Thoracic aorta (tissue), 2 donors: ENCODE measurements at places on chromosomes 1 and 21. TPM values are rescaled to one million over a fixed set of nuclear protein-coding genes. Genes with fewer than 3 reads are reported as not detected.

DNA sequence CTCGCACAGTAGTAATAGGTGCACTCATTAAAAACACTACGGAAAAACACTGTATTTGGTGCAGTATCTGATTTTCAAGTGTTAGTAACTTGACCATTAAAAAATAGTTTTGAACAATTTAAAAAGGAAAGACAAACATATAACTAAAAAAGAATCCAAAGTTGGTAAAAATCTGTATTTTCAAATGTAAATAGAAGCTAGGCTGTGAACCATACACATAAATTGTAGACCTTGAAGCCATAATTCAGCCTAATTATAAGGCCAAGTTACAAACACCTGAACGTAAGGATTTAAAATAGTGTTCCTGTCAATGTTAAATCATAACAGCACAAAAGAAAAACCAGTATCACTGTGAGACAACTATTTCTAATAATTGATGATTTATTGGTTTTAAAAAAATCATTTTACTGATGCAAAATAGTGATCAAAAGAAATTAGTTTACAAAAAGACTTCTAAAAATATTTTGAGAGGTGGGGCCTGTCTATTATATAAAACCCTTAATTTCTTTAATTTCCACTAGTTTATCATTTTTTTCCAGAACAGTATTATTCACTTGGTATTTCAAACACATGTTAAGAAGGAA, 4.5 kb downstream of the IRF2BP2 start:
- peaks cover 13% of the 10 kb centered on the region for H3K36me3 ChIP-seq
- H3K4me3 ChIP-seq = peak overlapping the region; percentile 87
- peak overlapping the region; percentile 98 for H3K27ac ChIP-seq
- DNase-seq = no peak
- H3K4me1 ChIP-seq = peaks cover 32% of the 10 kb centered on the region

DNA sequence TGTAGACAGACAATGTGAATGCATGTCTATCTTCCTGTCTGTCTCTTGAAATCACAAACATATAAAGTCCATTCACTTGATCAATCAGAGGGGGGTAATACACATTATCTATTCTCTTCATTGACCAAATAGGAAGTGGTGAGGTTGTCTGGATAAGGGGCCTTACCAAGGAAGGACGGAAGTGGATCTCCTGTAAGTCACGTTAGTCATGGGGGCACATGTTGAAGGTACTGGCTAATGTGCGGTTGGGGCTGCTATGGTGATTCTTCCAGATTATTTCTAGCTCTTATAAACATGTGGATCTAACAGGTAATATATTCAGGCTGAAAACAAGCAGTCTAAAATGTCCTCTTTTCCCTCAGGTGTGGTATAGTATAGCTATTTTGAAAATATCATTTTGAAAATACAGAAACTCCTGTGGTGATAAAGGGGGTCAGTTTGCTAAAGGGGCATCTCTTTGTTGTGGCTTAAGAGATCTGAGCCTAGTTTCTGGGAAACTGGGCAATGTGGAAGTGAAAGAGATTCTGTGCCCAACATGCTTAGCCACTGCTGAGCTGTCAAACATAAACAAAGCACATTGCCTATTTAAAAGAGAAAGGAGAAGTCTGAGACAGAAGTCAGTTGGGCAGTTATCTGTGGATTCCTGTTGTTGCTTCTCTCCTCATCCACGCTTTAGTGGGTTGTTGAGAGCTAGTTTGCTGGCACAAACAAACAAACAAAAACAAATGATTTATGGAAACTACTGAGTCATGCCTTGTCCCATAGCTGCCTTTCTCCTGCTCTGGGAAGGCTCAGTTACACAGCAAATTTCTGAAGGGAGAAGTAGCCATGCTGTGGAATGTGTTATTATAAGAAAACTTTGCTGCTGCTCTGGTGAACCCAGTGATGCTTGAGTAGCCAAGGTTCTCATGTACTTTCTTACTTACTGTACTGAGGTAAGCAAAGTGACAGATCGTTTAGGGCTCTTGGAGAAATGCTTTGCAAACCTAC, 166.9 kb downstream of the HLX start:
- no peaks in the 10 kb centered on the region for H3K36me3 ChIP-seq
- H3K27me3 ChIP-seq = no peaks in the 10 kb centered on the region
- peaks cover 11% of the 10 kb centered on the region for H3K4me1 ChIP-seq
- DNase-seq = no peak

DNA sequence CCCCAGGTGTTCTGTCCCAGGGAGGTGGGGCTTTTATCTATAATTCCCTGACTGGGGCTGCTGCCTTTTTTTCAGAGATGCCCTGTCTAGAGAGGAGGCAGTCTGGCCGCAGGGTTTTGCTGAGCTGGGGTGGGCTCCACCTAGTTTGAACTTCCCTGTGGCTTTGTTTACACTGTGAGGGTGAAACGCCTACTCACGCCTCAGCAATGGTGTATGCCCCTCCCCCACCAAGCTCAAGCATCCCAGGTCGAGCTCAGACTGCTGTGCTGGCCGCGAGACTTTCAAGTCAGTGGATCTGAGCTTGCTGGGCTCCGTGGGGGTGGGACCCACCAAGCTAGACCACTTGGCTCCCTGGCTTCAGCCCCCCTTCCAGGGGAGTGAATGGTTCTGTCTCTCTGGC, 124.3 kb downstream of the CENPF start:
- H3K27ac ChIP-seq = no peak overlapping the region
- no peaks in the 10 kb centered on the region for H3K4me1 ChIP-seq
- H3K4me3 ChIP-seq = no peak overlapping the region
- H3K36me3 ChIP-seq = no peaks in the 10 kb centered on the region
- H3K27me3 ChIP-seq = no peaks in the 10 kb centered on the region
- no peak for DNase-seq

The THEM5 gene
- not detected for total RNA-seq
